GM06990 (cell line): ENCODE measurements at places on chromosomes 12 and 14.

DNA sequence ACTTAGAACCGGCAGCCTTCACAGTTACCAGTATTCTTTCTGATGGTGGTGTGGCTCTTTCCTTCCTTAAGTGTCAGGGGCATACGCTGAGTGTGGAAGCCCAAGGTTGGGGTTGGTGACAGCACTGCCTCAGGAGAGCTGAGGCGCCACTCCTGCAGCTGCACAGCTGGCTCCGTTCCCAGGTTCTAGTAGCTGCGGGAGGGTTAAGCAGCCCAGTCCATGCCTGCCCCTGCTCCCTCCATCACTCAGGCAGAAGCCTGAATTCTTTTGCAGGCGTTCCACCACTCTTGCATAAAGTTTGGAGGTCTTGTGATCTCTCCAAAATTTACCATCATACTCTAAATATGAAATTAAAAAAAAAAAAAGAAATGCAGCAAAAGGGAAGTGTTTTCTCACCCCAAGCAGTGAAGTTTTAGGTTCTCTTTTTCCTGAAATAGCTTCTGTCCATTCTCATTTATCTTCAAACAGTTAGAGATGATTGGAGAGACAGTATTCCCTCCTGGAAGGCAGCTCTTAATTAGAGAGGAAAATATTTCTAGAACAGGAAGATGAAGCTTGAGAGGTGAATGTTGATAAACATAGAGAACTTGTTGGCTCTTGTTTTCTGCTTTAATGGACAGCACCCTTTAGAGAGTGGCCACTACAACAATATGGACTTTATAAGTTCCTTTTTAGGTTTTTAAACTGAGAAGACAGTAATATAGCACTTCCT, 136.1 kb downstream of the FGD4 start:
- no peak for DNase-seq

GRCh38 chr12:110117956-110118685, 6.0 kb upstream of the IFT81 start:
- DNase-seq, result no peak

DNA sequence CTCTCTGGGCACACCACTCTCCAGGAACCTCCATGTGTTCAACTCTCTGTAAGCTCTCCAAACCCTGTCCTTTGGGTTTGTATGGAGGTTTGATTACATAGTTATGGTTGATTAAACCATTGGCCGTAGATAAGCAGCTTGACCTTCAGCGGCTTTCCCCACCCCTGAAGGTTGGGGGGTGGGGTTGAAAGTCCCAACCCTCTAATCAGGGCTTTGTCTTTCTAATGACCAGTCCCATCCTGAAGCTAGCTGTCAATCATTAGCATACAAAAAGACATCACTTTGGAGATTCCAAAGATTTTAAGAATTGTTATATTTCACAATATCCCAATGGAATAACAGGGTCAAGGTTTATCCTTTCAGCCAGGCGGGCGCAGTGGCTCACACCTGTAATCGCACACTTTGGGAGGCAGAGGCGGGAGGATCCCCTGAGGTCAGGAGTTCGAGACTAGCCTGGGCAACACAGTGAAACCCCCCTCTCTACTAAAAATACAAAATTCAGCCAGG, 8.4 kb downstream of the FAM186A start:
- no peak for DNase-seq

DNA sequence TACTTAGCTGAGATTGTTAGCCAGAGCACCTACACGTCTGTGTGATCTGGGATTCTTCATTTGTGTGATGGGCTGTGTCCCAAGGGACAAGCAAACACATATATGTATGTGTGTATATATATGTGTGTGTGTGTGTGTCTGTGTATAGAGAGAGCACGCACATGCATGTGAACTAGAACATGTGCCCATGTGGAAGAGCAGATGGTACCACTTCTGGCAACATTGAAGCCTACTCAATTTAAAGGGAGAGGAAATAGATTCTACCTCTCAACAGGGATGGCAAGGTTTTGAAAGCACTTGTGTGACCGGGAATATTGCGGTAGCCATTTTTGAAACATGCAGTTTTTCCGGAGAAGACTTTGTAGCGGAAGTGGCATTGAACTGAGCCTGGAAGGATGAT, 1.4 kb downstream of the TOMM20L start:
- DNase-seq, result no peak

GRCh38 chr14:100212476-100213333, 26.2 kb upstream of the YY1 start:
- DNase-seq, result no peak

GRCh38 chr12:14845350-14845750, 2.0 kb upstream of the ART4 start:
- DNase-seq, result peak; percentile 13

DNA sequence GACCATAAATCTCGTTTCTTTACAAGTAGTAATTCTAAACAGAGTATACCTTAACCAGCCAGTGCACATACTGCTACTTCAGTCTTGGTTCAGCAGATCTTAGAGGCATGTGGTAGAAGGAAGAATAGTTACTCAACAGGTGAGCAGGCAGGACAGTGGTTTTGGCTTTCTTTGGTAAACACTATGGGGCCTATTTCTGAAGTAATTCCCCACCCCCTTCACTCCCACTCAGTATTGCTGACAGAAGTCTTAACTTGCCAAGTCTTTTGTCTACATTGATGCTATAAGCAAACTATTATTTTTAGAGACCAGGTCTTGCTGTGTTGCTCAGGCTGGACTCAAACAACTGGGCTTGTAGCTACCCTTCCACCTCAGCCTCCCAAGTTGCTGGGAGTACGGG, 68.5 kb downstream of the FBXO34 start:
- DNase-seq, result no peak

GRCh38 chr14:64566651-64567122, 16.9 kb downstream of the PPP1R36 start:
- no peak for DNase-seq

GRCh38 chr12:62908674-62909073, 26.3 kb downstream of the PPM1H start:
- no peak for DNase-seq

GRCh38 chr12:24240707-24241106, 291.2 kb upstream of the SOX5 start:
- no peak for DNase-seq

DNA sequence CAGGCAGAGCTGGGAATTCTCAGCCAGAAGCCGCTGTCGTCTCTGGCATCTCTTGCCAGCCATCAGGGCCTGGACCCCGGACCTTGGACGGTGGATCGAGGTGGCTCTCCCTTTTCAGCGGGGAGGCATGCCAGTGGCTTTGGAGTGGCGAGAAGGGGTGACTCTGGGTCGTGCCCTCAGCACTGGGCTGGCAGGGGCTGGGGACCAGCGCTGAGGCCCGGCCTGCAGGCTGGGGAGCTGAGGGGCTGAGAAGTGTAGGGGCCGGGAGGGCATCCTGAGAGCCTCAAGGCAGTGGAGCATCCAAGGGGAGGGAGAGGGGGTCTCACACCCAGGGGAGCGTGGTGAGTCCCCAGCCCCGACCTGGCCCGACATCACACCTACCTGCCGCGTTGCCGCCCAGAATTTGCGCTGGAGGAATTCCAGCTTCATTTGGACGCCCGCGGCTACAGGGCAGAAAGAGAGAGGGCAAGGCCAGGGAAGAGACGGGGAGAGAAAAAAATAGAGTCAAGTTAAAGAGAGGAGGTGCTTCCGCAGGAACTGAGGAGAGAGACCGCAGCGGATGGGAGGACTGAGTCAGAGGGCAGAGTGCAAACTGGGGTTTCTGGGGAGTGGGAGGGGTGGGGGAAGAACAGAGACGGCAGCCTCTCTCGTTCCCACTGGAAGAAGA, 9.0 kb upstream of the LRTM2 start:
- DNase-seq, result no peak
